Fibroblast of skin of right biceps (primary cell): ENCODE measurements at places on chromosomes 5 and 9.

GRCh38 chr5:72505539-72506157, 1.6 kb downstream of the ZNF366 start:
- DNase-seq: no peak

- DNase-seq: no peak
Observed at GRCh38 chr5:9971301-9971700, 278.4 kb downstream of the ATPSCKMT start.

DNA sequence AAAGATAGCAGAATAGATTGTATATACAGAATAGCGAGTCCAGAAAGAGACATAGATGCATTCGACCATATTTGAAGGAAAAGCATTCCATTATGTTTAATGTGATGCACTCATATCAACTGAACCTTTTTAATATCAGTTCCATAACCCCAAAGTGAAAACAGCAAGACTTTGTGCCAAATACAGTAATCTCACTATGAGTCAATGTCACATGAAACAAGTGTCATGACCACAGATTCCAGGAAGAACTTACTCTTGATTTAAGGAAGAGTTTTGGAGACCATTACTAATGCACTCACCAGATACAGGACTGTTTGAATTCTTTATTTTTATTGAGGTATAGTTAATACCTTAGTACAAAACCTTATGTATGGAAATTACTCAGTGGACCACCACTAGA, 220.5 kb downstream of the SH3GL2 start:
- peak; percentile 4 for DNase-seq

GRCh38 chr9:26171691-26172090, 493.4 kb upstream of the TUSC1 start:
- DNase-seq: no peak

GRCh38 chr5:14036514-14036913, 92.0 kb upstream of the DNAH5 start:
- DNase-seq: peak; percentile 82

DNA sequence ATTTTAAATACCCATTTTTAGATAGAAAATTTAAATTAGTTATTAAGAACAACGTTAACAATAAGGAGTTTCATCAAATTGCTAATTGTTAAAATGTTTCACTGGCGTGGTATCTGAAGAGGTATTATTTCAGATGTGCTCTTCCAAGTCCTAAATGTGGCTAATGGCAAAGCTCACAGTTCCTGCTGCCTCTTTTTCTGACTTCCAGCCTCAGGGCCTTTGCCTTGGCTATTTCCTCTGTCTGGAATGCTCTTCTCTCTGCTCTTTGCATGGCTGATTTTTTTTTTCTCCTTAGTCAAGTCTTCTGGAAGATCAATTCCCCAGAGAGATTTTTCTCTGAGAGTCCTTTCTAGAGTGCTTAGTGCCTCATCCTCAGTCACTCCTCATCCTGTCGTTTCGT, 9.6 kb upstream of the SSBP2 start:
- peak; percentile 16 for DNase-seq

- DNase-seq: no peak
Observed at GRCh38 chr5:126814721-126815404, 37.9 kb downstream of the LMNB1 start.

GRCh38 chr5:89069591-89069990, 186.6 kb upstream of the MEF2C start:
- no peak for DNase-seq

GRCh38 chr9:136804509-136805206, 3.1 kb upstream of the RABL6 start:
- no peak for DNase-seq

GRCh38 chr5:169074839-169075238, 226.1 kb downstream of the SLIT3 start:
- DNase-seq: no peak

DNA sequence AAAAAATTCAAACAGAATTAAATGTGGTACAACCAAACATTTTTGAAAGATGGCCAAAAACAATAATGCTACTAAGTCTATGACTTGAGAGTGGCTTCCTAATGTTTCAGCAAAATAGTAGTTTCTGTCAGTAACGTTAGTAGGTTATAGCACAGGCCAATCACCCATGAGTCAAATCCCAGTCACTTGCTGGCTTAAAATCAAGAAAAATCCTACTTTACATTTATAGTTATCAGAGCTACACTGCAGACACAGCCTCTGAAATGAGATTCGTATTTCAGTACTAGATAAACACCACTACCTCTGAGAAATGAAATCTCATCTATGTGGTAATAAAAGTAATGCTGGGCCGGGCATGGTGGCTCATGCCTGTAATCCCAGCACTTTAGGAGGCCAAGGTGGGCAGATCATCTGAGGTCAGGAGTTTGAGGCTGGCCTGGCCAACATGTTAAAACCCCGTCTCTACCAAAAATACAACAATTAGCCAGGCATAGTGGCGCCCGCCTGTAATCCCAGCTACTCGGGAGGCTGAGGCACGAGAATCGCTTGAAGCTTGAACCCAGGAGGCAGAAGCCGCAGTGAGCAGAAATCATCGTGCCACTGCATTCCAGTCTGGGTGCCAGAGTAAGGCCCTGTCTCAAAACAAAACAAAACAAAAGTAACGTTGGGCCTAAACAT, 6.1 kb downstream of the ZDHHC21 start:
- peak; percentile 91 for DNase-seq

- DNase-seq: no peak
Observed at GRCh38 chr9:76803083-76803482, 38.8 kb downstream of the PCA3 start.

GRCh38 chr5:171840066-171840465, 54.4 kb downstream of the SMIM23 start:
- DNase-seq: no peak

- no peak for DNase-seq
Observed at GRCh38 chr9:27679338-27679737, 106.1 kb upstream of the C9orf72 start.

DNA sequence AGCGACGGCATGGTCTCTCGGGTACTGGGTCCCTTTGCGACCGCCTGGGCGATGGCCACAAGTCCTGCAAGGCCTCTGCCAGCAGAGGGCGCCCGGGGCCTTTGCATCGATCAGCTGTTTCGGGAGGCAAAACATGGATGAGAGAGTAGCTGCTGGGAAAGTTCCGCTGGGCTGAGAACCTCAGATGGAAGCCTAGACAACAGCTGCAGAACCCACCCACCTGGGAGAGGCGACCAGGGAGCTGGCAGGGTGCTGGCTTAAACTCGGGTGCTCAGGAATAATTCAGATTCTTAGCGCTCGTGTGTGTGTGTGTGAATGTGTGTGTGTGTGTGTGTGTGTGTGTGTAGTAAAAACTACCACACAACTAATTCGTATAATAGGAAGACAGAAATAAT, 50.0 kb downstream of the TRIM32 start:
- peak; percentile 72 for DNase-seq

- DNase-seq: no peak
Observed at GRCh38 chr5:8934455-8934854, 611.4 kb downstream of the SEMA5A start.

DNA sequence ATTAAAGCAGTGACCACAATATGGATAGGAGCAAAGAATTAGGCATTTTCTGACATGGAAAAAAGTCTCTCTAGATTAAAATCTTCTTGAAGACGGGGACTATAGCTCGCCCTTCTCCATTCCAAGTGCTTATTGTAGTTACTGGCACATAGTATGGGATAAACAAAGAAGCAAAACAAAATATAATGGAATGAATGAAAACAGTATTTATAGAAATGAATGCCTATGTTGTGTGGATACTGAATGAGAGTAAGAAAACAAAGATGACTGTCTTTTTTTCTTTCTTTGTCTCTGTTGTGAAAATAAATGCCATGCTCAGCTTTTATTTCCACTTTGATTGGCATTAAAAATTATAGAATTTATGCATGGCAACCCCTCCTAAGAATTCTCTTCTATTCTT, 1414.3 kb upstream of the ACO1 start:
- no peak for DNase-seq

DNA sequence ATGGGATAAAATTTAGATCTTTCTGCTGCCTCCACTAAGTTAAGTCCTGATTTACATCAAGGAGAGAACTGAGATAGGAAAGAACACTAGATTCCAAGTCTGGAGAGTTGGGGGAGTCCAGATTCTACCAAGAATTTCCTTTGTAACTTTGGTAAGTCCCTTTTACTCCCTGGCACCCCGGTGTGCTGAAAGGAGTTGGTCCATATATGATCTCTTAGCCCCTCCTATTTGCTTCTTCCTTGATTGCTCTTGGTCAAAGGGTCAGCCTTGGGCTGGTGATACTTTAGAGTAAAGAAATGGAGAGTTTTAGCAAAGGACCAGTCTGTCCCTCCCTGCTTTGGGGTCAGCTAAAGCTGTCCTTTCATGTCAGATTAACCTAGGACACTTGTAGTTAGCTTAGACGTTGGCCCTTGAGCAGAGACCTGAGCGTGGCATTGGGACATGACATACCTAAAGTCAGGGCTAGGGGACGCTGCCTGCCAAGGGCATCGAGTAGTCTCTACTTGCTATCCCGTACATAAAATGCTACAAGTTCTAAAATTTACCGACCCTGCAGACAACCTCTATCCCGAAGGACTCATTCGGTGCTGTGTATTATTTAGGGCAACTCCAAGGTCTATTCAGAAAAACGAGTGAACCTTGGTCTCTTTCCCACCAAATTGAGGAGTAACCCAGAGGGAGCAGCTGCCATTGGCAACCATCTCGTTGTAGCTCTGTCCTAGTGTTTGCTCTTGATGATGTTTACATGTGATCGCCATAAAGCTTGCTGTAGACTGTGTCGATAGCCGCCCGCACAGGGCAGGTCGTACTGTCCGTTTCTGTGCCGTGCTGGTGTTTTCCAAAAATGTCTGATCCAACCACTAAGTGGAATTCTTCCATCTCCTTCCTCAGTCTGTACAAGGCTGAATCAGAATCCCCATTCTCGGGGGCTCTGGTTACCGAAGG, 94.4 kb downstream of the PDE6A start:
- DNase-seq: no peak

DNA sequence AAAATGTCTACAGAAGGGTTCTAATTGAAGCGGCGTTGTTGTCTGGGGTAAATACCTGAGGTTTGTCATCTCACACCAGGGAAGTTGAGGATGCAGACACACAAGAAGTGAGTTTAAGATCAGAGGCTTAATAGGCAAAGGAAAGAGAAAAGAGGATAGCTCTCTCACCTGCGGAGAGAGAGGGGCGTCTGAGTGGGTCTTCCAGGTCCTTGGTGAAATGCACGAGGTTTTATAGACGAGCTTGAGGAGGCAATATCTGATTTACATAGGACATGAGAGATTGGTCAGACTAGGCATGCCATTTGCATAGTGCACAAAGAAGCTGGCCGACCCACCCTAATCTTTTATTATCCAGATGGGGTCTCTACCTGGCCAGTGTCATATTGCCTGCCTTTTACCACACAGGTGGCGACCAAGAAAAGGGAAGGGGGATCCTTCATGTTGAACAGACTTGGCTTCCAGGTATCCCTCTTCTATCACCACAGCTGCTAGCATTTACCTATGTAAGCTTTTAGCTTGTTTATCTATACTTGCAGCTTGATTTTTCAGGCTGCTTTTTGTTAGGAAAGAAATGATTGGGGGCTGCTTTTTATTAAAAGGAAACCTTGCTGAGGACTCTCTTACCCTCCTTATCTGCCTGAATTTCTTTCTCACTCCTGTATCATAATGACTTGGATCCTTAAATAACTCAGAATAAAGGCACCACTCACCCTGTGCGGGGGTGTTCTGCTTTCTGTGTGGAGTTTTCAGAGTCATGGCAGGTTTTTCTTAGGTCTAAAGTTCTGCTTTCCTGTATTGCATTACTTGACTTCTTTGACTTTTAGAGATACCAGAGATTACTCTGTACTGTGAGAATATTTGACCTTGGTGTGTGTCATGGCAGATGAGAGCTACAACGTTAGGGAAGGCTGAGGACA, 9.4 kb upstream of the GLT6D1 start:
- DNase-seq: no peak

DNA sequence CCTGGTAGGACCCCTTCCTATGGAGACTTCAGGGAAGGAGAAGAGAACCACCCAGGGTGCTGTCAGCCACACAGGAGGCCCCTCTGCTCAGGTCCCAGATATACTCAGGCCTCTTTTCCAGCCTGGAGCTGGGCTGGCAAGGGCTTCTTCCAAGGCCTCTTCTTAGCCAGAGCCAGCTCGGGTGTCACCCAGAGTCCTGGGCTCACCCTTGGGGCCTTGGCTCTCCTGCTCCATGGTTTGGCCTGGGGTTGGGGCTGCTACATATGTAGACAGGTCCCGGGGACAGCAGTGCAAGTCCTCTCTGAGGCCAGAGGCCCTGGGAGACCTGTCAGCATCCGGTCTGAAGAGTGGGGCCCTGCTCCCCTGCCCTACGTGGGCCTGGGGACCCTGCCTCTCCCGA, 22.8 kb downstream of the PAEP start:
- no peak for DNase-seq

- DNase-seq: no peak
Observed at GRCh38 chr9:131837316-131837715, 97.4 kb upstream of the RAPGEF1 start.

GRCh38 chr9:133163504-133164172, at the start of gene GBGT1:
GBGT1 (minus strand) TSS chr9:133163914; CDS start chr9:133162412, 1,502 bp downstream.
- DNase-seq: peak; percentile 36

DNA sequence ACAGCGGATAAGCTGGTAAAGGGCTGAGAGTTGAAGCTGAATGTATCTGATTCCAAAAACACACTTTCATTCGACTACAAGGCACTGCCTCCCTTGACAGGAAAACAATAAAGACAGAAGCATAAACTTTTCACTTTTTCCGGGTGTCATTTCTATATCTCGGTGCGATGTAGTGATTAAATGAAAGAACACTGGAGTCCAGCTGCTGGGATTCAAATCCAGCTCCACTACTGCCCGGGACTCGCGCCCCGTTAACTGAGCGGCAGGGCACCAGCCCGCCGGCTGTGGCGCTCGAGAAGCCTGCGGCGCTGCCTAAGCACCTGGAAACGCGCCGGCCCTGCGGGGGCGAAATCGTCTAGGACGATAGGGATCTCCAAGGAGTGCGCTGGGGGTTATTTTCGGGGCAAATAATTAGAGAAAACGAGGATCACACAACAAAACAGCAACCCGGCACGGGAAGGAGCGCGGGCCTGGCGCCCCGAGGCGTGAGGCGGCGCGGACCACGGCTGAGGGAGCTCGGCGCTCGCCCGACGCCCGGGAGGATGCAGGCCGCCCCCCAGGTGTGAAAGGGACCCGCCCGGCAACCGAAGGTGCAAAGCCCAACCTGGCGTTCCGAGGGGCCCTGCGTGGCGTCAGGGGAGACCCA, 837 bp downstream of the UIMC1 start:
- DNase-seq: peak; percentile 69

GRCh38 chr9:17739736-17740135, 160.9 kb downstream of the SH3GL2 start:
- DNase-seq: no peak
